ENCODE measurements at places on chromosomes 11 and 22.

- DNase-seq = peak; percentile 83
These were observed at the start of gene UPK2 for GRCh38 chr11:118956094-118956846. TSS of gene UPK2 (plus strand) at chr11:118956298. CDS start at chr11:118956351, 53 bp downstream.

DNA sequence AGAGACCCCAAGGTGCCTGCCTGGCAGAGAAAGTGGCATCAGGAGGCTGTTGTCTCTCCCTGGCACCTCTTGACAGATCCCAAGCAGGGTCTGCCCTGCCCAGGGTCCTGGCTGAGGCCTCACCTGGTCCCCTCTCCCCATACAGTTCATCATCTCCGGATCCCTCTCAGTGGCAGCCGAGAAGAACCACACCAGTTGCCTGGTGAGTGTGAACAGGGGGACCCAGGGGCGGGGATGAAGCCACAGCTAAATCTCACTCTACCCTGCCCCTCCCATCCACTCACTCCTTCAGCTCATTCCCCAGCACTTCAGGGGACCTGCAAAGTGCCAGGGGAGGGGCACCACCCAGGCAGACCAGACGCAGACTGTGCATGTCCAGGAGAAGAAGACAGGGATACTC, 14.0 kb upstream of the MS4A10 start:
- DNase-seq = no peak

DNA sequence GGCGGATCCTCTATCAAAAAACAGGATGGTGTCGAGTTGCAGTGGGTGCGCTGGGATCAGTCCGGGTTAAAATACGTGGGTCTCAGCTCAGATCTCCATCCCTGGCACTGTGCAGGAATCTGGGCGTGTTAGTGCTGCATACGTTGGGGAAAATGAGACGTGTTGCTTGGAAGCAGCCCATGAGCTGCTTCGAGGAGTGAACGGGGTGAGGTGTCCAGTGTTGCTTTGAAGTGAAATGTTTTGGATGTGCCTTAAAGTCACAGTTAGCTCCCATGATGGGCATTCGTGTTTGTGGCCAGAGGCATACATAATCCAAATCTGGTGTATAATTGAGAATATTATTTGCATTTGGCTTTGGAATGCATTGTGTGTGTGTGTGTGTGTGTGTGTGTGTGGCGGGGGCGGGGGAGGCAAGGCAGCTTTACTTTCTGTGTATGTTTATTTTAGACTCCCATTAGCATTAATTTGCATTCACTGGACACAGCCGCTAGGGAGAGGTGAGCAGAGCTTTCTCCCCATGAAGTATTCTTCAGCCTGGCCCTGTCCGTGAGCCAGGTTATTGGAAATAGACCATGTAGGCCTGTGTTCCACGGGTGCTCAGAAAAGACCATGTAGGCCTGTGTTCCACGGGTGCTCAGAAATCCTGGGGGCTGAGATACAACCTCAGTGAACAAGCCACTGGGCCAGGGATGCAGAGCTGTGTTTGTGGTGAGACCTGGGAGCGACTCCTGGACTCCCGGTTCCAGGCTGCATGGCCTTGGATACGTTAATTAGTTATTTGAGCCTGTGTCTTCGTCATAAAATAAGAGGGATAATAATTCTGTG, 134.6 kb downstream of the ST3GAL4 start:
- DNase-seq = no peak

- no peak for DNase-seq
These were observed 2.1 kb upstream of the LRRC32 start for GRCh38 chr11:76672431-76673175.

DNA sequence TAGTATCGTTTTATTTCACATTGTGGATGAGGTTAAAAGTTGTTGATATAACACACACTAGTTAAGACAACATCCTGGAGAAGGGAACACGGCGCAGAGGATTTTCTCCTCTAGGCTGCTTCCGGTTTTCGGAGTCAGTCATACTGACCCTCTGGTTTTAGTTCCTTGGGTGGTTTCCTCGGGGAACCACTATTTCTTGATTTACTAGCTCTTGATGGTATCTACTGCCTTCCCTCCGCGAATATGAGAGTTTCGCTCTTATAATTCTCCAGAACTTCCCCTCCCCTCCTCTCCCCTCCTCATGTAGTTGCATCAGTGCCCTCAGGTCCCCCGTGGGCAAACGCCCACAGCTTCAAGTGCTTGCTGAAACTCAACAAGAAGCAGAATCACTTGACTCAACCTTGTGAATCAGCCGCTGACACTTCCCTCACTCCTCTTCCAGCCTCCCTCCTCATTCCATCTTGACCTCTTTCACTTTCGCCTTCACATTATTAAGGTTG, 15.9 kb upstream of the APOBEC3A start:
- no peak for DNase-seq

DNA sequence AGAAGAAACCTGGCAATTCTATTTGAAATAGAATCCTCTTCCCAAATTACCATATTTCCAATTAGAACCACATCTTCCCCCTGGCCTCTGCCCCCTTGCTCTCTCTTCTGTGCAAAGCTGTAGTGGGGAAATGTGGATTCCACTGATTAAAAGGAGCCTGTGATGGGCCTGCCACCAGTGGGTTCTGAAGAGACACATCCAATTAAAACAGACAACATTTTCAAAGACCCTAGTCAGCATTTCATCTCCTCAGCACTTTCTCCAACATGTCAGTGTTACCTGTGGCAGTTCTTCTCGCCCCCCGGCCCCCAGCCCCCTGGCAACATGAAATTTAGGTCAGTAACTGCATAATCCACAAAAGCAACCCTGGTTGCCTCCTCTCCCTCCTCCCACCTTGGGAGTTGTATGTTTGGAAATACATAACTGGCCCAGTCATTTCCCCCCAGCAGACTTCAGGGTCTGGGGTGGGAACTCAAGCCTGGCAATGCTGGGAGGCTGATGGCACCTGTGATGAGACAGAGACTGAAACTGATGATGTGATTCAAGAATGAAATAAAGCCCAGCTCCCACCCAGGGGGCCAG, 99.9 kb upstream of the AMOTL1 start:
- DNase-seq = no peak

GRCh38 chr22:44458044-44459020, 39.7 kb downstream of the RTL6 start:
- no peak for DNase-seq

GRCh38 chr11:26608507-26609146, 36.6 kb upstream of the MUC15 start:
- DNase-seq = no peak

GRCh38 chr11:1872267-1872985, 19.3 kb downstream of the PRR33 start:
- DNase-seq = no peak

DNA sequence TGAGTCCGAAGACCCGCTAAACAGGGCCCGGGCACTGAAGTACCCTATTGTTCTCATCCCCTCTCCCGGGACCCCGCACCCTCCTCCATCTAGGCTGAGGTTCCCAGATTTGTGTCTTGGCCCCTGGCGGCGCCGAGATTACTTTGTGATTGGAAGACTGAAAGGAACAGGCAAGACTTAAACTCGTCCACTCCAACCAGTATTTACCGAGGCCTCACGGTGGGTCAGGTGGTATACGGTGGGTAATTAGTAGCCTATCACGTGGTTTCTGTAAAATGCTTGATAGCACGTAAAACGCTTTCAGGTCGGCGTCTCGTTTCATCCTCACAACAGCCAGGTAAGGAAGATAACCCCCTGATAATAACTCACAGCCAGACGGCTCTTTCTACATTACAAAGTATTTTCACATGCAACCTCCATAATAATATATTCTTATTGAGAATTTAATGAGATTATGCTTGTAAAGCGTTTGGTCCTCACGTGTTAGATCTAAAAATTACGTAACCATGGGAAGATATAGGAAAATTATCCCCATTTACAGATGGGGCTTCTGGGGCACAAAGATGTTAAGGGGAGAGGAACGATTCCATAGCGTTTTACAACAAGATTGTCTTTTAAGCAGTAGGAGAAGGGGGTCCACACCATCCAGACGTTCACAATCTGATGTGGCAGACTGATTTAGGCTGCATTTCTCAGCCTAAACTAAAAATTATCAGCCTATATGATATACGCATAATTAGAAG, 642 bp upstream of the PIK3C2A start:
- peak; percentile 60 for DNase-seq

Measured in EH (cell line).